ENCODE measurements at places on chromosomes 1 and 21.

DNA sequence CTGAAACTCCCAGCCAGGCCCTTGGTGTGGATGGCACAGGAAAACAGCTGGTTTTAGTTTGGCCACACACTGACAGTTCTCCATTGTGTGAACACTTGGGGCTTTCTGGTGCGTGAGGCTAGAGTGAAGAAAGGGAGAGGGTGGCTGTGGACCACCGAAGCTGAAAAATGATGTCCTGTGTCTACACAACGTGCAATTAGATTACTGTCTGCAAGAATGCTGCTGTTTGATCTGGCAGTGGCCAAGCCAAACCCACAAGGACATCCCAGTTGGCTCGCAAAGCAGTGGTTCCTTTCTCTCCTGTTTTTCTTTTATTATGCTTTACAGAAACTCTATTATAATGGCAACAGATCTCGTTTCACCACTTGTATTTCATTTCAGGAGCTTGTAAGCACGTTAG lies 58.9 kb downstream of the ERG start:
- no peak for DNase-seq

DNA sequence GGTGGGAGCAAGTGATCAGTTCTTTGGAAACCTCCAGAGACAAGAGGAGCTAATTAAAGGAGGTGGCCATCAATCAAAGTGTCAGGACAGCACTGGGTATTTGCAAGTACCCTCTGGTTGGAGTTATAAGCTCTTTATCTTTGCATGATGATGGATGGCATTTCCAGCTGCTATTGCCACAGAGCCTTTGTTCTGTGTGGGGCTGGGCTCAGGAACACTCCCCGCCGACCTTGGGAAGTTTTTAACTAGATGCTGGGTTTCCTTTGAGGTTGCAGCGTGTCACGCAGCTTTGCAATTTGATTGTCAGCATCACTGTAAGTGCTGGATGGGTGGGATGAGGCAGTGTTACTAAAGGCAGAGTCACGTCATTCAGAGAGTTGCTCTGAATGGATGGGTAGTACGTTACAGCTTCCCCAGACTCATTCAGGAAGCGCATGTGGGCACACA lies 68.9 kb downstream of the CNIH3 start:
- DNase-seq: no peak

DNA sequence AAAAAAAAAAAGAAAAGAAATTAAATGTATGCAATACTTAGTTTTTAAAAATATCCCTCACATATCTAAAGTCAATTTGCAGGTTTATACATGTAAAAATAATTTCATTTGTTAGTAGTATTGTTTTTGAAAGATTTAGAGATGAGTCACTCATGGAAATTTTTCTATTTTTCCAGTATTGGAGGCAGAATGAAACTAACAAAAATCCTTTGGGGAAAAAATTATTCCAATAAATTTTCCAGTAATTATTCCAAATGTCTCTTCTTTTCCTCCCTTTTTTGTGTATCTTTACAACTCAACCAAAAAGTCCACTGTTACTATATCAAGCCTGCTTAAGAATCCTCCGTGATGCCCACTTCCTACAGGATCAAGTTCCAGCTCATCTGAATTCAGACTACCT lies 29.9 kb downstream of the MPZL1 start:
- DNase-seq: no peak

- no peak for DNase-seq
Measured at GRCh38 chr1:7236844-7237515, 451.7 kb downstream of the CAMTA1 start.
